ENCODE measurements at places on chromosomes 7 and 10.

GRCh38 chr10:11232222-11232961, 214.7 kb downstream of the CELF2 start:
- DNase-seq, result no peak

- no peak for DNase-seq
Measured at GRCh38 chr7:101507327-101507726, 121.8 kb downstream of the MYL10 start.

DNA sequence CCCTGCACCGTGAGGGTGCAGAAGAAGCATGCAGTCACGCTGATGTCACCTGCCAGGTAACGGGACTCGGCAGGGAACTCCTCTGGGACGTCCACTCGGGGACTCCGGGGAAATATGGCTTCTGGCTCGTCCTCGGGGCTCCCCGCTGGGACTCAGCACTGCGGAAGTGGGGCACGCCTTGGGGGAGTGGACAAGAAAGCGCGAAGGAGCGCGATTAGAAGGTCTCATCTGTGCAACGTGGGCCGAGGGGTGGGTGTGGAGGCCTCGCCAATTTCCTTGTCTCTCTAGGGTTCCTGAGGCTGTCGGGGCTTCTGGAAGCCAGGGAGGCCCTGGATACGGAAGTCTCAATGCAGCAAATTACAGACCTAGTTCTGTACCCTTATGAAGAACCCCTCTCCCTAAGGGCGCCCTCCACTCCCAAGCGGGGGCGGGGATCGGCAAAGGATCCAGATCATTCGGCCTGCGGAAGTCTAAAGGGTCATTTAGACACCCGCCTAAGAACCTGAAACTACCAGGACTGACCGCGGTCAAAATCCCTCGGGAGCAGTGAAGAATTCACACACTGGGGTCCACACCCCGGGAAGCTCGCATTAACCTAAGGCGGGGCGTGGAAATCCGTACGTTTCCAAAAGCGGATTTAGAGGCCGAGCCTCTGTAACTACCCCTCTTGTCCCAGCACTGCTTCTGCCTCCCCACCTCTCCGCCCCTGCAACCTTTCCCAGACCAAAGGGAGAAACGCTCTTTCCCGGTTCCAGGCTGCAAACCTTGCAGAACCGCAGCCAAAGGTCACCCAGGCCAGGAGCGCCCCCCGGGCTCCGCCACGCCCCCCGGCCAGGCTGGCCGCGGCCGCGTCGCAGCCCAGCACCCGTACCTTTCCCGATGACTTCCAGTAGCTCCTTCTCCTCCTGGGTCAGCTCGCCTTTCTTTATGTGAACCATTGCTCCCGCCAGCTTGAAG, 640 bp downstream of the ANKMY2 start:
- DNase-seq, result peak; percentile 55

DNA sequence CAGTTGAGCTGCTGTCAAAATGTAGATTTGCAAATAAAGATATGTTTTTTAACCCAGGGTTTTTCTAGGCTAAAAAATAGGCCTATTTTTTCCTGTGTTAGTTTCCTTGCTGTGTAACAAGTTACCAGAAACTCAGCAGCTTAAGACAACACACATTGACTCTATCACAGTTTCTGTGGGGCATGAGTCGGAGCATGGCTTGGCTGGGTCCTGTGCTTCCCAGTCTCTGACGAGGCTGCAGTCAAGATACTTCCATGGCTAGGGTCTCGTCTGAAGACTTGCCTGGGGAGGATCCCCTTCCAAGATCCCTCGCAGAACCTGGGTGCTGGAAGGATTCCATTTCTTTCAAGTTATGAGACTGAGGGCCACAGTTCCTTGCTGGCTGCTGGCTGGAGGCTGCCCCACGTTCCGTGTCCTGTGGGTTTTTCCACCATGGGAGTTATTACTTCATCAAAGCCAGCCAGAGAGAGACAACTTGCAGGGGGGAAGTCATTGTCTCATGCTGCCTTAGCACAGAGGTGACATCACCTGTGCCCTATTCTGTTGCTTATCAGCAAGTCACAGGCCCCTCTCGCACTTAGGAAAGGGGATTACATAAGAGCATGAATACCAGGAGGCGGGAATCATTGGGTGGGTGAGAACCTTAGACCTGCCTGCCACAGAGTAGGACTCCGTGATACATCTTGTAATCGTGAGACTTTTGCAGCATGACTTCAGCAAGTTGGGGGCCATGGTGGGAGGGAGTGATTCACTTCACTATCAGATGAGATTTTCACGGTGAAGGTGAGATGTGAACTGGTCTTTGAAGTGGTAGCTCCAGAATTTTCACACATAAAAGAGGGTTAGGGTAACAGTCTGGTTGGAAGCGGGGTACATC, 77.9 kb downstream of the CCNY start:
- DNase-seq, result no peak

DNA sequence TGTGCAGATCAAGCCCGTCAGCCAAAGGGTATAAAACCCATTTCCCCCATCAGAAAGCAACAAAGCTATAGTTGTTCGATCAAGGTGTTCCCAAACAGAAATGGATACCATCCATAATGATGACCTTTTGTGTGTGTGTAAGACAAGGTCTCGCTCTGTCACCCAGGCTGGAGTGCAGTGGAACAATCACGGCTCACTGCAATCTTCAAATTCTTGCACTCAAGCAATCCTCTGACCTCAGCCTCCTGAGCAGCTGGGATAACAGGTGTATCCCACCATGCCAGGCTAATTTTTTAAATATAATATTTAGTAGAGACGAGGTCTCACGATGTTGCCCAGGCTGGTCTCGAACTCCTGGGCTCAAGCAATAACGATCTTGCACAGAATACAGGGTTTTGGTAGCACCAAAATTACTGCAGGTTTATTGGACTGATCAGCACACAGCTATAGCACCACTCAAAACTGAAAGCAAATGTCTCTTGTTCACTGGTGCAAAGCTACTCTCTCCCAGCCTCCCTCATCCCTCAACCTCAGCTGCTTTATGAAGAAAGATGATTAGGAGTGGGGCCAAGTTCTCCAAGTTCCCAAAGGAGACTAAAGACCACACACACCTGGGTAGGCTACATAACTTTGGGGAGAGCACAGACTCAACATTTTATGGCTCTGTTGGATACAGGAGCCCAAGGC, 80.5 kb downstream of the ABI1 start:
- DNase-seq, result no peak

DNA sequence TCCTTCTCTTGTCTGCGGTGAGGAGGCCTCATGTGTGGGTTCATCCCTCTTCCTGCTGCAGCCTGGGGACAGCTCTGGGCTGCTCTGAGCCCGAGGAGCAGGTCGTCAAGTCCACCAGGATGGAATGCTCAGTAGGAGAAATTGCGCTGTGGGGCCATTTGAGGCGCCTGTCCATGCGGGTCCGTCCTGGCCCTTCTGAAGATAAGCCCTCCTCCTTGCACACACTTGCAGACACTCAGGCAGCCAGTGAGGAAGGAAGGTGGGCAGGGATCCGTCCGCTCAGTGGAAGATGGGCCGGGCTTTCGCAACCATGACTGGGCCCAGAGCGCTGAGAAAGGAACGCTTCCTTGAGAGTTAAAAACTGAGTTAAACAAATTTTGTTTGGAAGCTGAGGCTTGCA, 356.8 kb downstream of the GLRX3 start:
- no peak for DNase-seq

GRCh38 chr7:13097499-13097898, 410.1 kb downstream of the ARL4A start:
- DNase-seq, result no peak

DNA sequence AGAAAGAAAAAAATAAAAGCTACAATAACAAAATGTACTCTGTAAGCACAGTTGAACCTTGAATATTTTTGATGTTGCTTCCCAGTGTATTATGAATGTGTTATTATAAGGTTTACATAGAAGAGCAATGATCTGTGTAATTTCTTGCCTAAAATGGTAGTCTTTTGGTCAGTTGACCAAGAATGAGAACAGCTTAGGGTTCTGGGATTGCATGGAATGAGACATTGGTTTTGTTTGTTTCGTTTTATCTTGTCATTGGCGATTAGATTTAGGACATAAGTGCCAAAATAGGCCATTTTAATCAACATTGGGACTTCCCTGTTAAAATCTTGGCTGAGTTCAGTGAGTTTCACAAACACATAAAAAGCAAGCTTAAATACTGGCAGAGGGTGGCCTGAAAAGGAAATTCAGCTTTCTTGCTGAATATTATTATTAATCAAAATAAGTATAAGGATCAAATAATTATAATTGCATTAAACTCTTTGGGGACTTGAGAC, 49.1 kb upstream of the GLCCI1 start:
- DNase-seq, result no peak

- no peak for DNase-seq
Measured at GRCh38 chr7:112448381-112448780, 1.9 kb upstream of the IFRD1 start.

DNA sequence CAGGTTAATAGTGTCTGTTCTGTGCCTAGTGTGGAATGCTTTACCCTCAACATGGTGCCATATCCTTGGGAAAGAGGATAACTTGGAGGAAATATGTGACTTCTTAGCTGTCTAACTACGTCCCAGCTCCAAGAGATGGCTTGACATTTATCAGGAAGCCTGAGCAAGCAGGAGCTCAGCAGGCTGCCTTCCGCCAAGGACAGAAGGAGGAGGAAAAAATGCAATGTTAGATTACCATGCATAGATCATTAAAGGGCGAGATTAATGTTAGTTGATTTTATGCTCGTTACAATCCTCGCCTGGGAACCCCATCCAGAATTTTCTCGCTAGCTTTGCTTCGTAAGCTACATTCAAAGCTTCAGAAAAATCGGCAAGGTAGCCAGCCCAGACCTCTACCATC, 97.8 kb downstream of the GFRA1 start:
- DNase-seq, result no peak

- DNase-seq, result no peak
Measured at GRCh38 chr7:55733241-55734140, 129.1 kb downstream of the SEPTIN14 start.

- no peak for DNase-seq
Measured at GRCh38 chr7:28921822-28922221, 36.3 kb downstream of the TRIL start.

DNA sequence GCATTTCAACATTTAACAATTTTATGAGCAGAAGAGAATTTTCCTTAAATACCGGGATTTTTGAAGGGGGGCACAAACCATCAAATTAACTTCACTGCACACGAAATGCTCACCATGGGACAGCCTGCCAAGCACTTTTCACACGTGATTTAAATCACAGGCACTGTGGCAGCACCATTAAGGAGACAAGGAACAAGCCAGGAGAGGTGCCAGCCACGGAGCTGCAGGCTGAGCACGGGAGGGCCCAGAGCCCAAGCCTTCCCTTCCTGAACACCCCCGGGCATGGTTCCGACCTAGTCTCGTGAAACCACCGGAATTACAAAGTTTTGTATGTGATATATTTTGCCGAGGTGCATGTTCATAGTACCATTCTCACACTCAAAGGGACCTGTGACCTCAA, 13.4 kb downstream of the PITRM1 start:
- no peak for DNase-seq

DNA sequence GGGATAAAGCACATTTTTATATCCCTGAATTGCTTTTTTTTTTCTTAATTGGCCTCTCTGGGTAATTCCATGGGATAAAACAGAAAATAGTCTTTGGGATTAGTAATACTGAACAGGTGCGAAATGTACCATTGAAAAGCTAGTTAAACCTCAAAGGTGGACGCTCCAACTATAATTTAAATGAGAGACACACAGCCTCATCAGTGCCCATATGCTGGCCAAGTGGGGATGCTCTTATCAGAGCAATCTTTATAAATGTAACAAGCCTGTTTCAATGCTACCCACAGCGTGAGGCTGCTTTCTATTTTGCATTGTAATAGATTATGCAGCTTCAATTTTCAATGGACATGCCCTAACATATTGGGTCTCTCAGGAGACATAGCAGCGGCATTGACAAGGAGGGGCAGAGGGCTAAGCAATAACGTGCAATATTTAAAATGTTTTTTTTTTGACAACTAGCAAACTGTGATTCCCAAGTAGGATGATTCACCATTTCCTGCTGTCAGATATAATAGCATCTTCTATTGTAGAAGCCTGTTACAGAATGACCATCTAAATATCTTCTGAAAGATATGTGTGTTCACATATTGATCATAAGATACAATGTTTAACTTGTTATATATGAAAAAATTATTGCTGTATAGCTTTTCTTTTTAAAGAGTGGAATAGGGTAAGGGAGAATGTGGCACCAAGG, 91.3 kb upstream of the BET1 start:
- no peak for DNase-seq

- DNase-seq, result no peak
Measured at GRCh38 chr7:121266307-121266894, 62.4 kb upstream of the WNT16 start.

GRCh38 chr7:74181821-74182220, 7.7 kb downstream of the EIF4H start:
- no peak for DNase-seq

- DNase-seq, result no peak
Measured at GRCh38 chr10:72173262-72173618, 42.6 kb upstream of the ANAPC16 start.

Data from activated CD4-positive, CD25-positive, alpha-beta regulatory T cell treated with anti-CD3 and anti-CD28 coated beads, Interleukin-2, amount 50 U/mL, for 72 hours (primary cell).